ENCODE measurements at places on chromosomes 16 and 17.

- no peak for DNase-seq
Observed at GRCh38 chr16:53091466-53092211, 36.8 kb downstream of the CHD9 start.

GRCh38 chr16:15674571-15674970 lies 24.5 kb downstream of the NDE1 start:
- no peak for DNase-seq

GRCh38 chr16:59697761-59698160 lies 963.6 kb upstream of the GOT2 start:
- DNase-seq, result no peak

DNA sequence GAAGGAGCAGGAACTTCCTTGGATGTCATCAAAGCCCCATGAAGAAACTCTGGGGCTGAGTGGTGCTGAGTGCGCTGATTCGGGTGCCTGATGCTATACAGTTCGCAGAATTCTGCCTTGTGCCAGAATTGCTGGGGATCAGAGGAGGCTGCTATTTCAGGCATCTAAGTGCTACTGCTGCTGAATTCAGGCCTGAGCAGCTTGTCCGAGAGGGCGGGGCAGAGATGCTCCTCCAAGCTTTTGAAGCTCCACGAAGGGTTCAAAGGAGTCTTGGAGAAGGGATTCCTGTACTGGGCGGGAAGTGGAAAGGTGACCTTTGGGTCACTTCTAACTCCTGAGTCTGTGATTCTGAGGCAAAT lies 227.8 kb downstream of the CCDC182 start:
- DNase-seq, result no peak

DNA sequence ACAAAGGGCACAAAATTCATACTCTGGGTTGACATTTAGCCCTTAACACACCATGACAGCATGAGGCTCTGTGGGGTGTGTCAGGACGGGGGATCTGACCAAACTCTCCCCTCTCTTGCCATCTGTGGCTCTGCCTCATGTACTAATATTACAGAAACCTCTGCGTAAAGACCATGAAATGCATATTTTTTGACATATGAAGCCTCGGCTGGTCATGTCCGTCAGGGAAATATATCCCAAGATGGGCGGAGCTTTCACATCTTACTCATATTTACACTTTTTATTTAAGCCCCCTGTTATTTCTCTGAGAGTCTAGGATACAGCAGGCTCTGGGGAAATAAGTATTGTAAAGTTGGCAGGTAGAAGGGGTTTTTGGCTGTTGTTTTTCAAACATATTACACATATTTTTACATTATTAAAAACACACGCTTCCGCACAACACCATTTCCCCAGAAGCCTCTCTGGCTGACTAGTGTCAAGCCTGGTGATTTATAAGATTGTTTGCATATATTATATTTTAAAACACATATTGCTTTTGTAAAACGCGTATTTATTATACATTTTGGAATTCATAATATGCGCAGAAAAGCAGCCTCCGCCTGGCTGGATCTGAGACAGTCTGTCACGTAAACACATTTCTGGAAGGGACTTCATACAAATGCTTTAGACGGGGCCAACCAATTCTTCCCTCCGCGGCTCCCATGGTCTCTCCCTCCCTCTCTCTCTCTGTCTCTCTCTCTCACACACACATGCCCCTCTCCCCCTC lies 237.7 kb upstream of the ZFHX3 start:
- no peak for DNase-seq

- DNase-seq, result peak; percentile 9
Observed at GRCh38 chr17:69581061-69581961, 166.8 kb downstream of the MAP2K6 start.

DNA sequence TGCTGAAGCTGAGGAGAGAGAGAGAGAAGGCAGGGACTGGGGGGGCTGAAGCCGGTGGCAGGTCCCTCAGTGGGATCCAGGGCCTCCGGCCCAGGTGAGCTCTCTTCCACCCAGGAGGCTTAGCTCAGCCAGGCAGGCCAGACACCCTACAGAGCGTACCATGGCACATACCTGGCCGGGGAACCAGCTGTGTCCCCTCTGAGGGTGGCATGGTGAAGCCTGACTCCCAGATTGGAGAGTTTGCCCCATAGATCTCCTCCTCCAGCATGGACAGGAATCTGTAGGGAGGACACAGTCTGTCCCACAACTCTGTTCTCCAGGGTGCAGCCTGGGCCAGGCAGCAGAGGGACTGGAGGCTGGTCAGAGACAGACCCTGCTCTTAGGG lies 3.0 kb downstream of the KAT2A start:
- DNase-seq, result no peak

DNA sequence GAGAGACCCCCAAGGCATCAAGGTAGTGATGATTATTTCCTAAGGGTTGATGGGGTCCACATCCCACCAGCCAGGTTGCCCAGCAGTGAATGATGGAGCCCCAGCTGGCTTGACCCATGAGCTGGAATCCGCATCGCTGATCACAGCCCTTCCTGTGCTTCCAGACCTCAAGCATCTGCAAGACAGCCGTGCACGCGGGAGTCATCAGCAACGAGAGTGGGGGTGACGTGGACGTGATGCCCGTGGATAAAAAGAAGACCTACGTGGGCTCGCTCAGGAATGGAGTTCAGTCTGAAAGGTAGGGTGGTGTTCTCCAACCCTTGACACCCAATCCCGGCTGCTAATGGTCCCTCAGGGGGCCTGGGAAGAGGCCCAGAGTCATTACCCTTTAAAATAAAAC lies 69.3 kb downstream of the CRISPLD2 start:
- DNase-seq, result no peak

- DNase-seq, result no peak
Observed at GRCh38 chr17:64130559-64131001, 636 bp upstream of the ERN1 start.

DNA sequence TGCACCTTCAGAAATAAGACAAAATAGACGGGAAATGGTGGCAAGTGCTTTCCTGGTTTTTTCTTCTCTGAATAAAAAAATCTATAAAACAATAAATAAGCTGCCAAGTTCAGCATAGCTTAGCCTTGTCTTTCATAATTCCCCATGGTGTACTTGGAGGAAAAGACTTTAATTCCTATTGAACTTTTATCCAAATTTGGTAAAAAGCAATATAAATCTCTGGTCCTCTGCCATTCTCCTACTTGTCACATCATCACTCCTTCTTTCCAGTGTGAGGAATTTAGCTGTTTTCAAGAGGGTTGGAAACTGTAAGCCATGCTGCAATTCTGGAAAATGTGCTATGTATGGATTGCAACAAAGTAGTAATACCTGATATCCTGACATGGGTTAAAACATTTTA lies 551.8 kb upstream of the KIF2B start:
- no peak for DNase-seq

DNA sequence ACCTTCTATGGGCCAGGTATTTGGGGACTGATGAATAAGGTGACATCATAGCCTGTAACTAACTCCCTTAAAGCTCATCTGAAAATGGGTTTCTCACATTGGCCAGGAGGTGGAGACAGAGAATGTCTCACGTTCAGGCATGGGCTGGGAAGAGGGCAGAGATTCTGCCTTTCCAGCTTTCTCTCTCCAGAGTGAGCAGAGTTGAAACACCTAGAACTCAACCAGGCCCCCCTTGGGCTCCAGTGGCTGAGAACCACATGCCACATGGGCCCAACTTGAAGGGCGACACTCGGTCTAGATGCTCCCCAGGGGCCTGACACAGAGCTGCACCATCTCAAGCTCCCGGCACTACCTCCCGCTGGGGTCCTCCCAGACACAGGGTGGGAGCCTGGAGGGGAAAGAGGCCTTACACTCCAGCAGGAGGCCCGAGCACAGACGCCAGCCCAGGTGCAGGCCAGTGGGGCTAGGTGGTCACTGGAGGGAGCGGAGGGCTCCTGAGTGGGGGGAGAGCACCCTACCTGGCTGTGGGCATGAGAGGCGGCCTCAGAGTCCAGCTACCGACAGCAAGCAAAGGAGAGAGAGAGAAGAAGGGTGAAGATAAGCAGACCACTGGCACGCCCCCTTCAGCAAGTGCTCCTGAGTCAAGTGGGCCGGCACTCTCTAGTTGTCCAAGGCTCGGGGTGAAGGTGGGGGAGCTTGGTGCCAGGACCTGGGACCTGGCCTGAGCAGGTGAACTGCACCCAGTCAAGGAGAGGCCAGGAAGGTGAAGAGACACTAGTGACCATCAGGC lies 55.9 kb downstream of the MYO18A start:
- DNase-seq, result no peak

- DNase-seq, result peak; percentile 29
Observed at GRCh38 chr16:81652798-81653505, 126.1 kb upstream of the PLCG2 start.

DNA sequence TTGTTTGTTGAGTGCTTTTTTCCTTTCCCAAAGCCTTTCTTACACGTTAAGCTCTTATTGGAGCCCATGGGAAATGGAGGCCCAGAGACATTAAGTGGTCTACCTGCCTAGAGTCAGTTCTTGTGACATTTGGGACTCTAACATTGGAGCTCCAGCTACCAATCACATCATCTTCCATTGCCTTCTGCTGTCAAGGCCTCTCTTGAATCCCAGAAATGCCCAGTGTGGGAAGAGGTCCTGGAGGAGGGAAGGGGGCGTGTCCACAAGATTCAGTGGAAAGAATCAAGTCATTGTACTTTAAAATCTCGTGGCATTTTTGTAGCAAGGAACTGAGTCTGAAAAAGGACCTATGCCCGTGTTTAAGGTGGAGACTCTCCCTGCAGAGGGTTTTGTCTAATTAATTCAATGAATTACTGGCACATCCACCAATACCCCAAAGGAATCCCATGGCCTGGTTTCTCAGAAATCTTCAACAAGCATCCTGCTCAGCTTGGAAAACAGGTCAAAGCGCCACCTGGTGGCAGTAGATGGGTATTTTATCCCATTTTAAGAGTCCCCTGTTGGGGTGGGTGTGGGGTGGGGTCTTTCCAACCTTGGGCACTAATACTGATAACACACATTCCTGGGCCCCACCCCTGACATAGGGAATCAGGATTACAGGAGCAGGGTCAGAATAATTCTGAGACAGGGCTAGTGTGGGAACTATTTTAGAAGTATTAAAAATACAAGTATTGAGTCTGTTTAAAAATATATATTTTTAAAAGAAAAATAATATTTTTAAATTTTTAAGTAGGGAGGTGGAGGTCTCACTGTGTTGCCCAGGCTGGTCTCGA lies 24.6 kb downstream of the GPT2 start:
- DNase-seq, result peak; percentile 33

DNA sequence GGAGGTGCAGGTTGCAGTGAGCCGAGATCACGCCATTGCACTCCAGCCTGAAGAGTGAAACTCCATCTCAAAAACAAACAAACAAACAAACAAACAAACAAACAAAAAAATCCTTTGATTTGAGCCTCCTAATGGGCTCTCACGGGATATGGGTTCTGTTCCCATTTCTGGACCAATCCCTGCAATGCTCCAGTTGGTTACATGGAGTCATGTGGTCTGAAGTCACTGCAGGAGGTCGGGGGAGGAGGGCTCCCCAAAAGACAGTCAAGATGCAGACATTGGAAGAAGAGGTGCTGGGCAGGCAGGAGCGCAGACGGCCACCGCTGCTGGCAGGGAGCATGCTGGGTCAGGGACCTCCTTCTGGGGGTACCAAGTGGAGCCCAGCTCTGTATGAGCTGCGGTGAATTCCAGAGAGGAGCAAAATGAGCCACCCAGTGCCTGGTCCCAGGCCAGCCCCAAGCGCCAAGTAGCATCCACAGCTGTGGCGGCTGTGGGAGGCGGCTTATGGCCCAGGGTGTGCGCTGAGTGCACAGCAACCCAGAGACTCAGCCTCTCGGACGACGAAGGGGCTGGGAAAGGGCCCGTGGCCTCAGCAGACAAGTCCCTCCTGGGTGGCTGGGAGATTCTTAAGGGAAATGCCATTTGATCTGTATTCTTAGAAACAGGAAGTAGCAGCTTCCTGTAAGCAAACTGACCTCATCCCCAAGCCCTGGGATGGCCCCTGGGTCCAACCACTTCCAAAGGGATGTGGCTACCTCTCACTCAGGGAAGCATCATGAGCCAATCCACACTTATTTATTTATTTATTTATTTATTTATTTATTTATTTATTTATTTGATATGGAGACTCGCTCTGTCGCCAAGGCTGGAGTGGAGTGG lies 19.6 kb upstream of the ATP2A3 start:
- no peak for DNase-seq

DNA sequence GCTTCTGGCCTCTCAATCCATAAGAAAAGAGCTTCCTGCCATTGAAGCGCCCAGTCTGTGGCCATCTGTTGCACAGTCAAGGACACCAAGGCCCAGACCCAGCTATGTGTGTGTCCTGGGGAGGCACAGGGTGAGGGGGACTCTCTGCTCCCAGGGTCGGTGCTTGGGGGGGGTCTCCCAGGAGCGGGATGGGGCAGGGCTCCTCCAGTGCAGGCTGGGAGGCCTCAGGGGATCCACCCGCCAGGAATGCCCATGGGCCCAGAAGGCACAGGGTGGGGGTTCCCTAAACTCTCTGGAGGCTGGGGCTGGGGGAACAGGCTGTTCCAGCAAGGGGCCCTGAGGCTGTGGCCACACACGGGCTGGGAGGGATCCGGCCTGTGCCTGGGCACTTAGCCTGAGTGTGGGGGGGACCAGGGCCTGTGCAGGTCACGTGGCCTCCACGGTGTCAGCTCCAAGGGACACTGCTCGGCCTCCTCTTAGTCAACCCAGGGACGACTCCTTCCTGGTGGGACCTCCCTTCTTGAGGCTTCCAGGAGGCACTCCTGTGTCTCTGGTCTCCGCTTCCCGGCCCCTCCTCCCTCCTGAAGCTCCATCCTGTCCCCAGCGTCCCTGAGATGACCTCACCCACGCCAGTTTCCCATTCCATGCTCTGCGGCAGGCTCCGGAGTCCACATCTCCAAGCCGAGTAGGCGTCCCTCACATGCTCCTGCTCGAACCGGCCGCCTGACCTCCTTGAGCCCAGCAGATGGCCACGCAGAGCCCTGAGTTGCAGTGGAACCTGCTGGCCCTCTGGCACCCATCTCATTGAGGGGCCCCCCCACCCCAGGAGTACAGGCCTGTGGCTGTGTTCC lies 23.1 kb upstream of the BAHCC1 start:
- DNase-seq, result no peak

GRCh38 chr17:37327341-37328090 lies 48.3 kb upstream of the C17orf78 start:
- no peak for DNase-seq

- DNase-seq, result no peak
Observed at GRCh38 chr17:45718791-45719190, 65.3 kb upstream of the CRHR1 start.

DNA sequence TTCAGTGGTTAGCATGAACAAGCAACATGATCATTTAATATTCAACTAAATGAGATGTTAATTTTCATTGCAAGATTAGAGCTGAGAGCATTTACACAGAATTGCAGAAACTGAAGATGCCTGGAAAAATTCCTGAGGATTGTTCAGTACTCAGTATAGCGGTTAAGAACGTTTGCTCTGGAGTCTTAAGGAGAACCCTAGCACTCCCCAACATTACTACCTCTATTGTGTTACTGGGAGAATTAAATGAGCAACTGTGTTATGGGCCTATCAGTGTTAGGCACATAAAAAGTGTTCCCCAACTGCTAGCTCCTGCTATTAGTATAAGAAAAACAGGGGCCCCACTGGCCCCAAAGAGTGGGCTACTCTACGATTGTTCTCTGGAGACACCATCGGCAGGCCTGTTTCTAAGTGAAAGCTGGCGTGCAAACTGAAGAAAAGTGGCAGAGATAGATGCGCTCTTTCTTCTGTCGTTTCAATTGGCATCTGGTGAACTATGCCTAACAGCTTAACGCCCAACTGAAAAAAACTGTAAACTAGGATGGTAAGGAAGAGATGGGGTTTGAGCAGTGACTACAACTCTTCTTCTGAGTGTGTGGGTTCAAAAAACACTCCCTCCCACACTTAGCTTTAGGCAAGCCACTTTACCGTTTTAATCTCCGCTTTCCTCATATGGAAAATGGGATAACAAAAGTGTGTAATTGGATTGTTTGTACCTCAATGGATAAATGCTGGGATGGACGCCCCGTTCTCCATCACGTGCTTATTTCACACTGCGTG lies 1.3 kb downstream of the CDR2 start:
- DNase-seq, result no peak

- DNase-seq, result no peak
Observed at GRCh38 chr16:10037751-10038150, 144.5 kb downstream of the GRIN2A start.

Data from GM18507 (cell line).